ENCODE measurements at places on chromosomes 6 and 20.

DNA sequence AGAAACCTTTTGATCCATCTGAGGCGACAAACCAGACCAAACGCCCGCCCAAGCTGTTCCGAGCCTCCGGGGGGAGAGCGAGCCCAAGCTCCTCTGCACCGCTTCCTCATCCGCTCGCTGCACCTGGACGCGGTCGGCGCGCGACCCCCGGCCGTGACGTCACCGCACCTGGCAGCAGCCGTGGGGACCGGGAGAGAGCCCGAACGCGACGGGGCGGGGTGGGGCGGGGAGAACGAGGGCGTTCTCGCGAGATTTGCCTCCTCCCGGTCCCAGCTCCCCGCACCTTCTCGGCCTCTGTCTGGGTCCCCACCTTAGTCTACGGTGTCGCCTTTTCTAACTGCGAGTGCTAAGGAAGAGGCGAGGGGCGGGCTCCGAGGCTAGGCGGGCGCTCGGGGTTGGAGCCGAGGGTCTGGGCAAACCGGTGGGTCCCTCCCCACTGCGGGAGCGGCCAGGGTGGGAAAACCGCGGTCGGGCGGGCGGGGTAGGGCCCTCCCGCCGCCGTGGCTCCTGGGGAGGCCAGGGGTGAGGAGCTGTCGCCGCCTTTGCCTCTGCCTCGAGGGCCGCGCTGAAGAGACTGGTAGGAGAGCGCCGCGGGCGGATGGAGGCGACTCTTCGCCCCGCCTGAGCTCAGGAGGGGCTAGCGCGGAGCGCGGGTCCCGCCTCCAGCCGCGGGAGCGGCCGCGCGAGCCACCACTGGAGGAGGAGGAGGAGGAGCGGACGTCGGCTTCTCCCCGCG is at the start of gene CD2AP:
CD2AP (plus strand) TSS at position 293 of the 736 bp plus-strand sequence. CDS start 456 bp downstream, outside the sequence.
- DNase-seq = peak; percentile 77

DNA sequence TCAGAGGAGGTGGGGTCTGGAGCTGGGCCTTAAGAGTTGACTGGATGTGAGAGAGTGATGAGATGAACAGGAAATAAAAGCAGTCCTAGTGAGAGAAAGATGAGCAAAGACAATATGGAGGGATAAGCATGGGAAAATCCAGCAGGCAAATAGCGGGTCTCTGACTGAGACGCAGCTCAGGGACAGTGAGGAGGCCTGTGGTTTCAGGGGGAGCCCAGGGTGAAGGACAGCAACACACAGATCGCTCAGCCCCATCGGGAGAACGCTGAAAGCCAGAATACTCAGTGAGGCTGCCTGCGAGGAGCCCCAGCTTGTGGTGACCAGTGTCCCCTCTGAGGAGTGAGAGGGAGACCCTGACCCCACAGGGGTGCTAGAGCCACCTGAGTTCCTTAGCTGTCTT is 16.8 kb upstream of the DCDC2 start:
- DNase-seq = no peak

GRCh38 chr6:157757430-157758403 is 65.3 kb upstream of the SNX9 start:
- no peak for DNase-seq

- DNase-seq = no peak
Measured at GRCh38 chr20:7967199-7967844, 27.1 kb upstream of the HAO1 start.

- DNase-seq = no peak
Measured at GRCh38 chr6:15326067-15326614, 80.3 kb downstream of the JARID2 start.

DNA sequence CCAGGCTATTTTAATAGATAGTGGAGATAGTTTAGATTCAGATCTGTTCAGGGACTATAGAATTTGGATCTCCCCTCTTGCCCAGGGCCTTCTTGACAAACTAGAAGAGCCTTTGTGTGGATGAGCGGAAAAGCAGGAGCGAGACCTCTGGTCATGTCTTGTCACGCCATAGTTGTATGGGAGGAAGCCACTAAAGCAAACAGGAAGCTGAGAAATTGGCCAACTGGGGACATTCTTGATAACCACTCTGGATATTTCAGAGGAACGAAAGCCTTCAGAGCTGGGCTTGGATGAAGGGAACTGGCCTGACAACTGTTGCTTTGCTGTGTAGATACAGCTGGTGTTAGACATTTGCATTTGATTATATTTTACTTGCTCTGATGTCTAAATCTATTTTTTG is 54.1 kb upstream of the EXOC2 start:
- DNase-seq = no peak

DNA sequence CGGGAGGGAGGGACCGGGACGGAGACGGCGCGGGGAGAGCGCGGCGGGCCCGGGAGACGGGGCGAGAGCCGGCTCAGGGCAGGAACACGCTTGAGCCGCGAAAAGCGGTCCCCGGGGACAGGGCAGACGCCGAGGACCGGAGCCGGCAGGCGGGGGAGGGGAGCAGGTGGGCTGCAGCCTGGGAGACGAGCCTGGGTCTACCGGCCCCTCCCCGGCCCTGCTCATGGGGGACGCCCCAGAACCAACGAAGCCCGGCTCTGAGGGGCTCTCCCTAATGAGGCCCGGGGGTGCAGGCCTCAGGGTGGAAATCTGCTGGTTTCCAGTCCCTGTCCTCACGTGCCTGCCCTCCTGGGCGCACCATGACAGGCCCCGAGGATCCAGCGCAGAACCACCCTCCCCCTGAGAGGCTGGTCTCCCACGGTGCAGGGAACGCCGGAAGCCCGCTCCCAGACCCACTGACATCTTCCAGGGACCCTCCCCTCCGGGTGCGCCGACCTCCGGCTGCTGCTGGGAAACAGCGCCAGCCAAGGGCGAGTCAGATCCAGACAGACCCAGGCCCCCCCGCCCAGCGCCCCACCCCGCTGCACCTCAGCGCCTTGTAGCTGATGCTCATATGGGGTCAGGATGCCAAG is 571 bp upstream of the EEF1A2 start:
- no peak for DNase-seq

GRCh38 chr6:75819776-75820487 is 70.9 kb downstream of the MYO6 start:
- DNase-seq = no peak

DNA sequence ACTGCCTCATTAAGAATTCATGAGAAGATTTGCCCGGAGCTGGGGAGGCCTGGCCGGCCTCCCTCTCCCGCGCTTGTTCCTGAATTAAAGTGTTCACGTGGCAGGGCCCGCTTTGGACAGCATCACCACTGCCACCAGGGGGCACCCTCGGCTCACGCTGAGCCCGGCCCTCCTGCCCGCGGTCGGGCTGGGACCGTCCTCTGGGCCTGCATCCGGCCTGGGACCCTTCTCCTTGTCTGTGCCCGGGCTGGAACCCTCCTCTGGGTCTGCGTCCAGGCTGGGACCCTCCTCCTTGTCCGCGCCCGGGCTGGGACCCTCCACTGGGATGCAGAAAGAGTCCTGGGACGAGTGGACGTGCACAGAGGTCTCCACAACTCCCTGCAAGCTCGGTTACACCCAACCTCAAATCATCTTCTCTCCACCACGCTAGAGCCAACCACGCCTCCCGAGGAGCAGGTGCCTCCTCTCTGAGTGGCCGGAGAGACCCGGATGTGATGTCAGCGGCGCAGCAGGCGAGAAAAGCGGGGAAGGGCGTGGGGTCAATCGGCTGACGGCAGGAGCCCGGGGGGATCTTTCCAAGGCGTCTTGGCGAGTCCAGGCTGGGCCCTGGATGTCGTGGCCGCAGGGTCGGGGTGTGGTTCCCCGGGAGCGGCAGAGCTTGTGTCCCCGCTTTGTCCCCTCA is 50.9 kb upstream of the DACT2 start:
- DNase-seq = no peak

- no peak for DNase-seq
Measured at GRCh38 chr6:101393251-101393828, at the start of gene GRIK2. Gene GRIK2 (plus strand): TSS chr6:101393708.

DNA sequence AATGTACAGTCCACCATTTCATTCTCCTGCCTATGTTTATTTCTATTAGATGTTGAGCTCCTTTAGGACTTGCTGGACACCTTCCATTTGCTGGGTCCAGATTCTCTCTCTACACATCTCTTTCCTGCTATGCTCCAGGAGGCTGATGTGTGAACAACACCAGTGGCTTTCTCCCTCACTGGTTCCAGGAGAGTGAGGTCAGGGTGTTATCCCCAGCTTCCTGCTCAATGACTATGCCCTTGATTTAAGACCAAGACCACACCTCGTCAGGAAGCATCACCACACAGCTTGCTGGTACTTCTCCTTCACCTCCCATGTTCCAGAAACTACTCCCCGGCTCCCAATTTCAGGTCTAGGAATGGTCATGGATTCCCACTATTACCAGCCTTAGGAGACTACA is 31.3 kb upstream of the E2F3 start:
- no peak for DNase-seq

- no peak for DNase-seq
Measured at GRCh38 chr20:35539756-35540212, 2.1 kb upstream of the ERGIC3 start.

DNA sequence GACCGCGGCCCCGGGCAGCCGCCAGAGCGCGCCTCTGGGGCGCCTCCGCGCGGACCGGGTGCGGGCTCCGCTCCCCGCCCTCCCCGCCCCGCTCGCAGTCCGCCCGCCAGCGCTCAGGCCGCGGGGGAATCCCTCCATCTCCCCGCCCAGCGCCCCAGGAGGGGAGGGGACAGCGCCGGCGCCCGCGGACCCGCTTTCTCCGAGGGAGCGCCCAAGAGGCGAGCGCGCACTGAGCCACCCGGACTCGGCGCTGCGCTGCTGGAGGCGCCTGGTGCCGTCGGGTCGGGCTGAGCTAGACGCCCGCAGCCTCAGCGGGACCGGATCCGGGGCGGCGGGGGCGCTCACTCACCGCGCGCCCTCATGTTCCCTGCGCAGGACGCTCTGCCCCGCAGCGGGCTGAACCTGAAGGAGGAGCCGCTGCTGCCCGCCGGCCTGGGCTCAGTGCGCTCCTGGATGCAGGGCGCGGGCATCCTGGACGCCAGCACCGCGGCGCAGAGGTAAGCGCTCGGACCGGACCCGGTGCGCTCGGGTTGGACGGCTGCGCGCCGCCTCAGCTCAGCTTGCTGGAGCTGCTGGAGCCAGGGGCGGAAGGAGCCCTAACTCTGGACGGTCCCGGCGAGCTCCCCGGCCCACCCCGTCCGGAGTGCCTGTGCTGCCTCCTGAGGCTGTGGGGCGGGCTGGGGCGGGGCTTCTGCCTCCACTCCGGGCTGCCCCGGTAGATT is 867 bp downstream of the EBF4 start:
- DNase-seq = no peak

- DNase-seq = no peak
Measured at GRCh38 chr20:63027221-63027921, 20.6 kb upstream of the BHLHE23 start.

- DNase-seq = no peak
Measured at GRCh38 chr6:1702580-1703051, 92.9 kb downstream of the FOXC1 start.

DNA sequence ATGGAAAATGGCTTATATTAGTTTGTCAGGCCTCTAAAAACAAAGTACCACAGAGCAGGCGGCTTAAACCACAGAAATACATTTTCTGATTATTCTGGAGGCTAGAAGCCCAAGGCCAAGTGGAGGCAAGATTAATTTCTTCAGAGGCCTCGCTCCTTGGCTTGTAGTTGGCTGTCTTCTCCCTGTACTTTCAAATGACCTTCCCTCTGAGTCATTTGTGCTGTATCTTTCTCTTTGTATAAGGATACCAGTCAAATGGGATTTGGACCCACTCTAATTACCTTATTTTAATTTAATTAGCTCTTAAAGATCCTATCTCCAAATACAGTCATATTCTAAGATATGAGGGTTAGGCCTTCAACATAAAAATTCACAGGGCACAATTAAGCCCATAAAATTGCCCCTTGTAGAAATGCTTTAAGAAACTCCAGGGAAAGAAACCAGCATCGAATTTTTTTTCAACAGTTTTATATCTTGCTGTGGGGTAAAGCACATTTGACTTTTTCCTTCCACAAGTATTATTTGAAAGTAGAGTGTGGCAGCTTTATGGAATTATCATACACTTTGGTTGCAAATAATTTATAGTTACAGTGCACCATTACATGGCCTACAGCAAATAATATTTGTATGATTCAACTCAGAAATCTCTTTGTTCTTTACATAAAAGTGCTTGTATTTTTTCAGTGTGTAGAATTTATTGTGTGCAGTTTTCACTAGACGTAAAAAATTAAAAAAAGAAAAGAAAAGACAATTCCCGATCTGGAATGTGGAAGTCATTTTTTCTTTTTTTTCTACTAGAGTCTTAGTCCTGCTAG is 706.1 kb downstream of the KIF16B start:
- no peak for DNase-seq

GRCh38 chr6:79898076-79898475 is 49.3 kb downstream of the ELOVL4 start:
- DNase-seq = no peak

- no peak for DNase-seq
Measured at GRCh38 chr6:137925141-137925698, 58.2 kb downstream of the TNFAIP3 start.
